Cerebellum (tissue), 4 donors: ENCODE measurements at places on chromosomes 2 and 18.

GRCh38 chr2:141946016-141946415 lies 184.8 kb downstream of the LRP1B start:
- no peak for DNase-seq

- no peak for DNase-seq
These were observed 405.1 kb upstream of the POU3F3 start for GRCh38 chr2:104448661-104449440.

DNA sequence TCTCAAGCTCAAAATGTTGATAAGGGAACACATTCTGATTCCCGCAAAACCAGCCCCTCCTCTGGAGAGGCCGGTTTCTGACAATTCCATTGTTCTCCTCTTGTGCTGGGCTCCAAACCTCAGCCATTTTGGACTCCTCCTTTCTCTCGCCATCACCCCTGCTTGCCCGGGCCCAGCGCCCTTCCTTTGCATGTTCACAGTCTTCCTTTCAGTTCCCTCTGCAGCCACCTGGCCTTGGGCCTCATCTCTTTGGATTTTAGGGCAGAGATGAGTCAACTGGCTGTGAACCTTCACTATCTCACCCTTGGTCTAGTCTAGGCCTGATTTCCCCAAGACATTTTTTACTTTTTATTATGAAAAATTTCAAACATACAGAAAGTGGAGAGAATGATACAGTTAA lies 155.9 kb upstream of the MAP3K20 start:
- no peak for DNase-seq

DNA sequence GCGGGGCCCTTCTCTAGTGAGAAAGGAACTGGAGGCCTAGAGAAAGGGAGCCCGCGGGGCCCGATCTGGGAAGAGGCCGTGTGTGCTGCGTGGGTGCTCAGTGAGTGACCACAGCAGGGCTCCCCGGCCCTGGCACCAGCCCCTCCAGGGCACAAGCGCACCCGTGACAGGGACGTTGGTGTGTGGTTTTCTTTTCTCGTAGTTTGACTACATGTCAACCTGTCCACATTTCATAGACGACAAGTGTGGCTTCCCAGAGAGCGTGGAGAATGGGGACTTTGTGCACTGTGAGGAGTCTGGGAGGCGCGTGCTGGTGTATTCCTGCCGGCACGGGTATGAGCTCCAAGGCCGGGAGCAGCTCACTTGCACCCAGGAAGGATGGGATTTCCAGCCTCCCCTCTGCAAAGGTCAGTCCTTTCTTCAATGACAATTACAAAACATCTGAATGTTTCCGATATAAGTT lies 83.1 kb downstream of the TPO start:
- DNase-seq = no peak

GRCh38 chr2:237016121-237016915 lies 69.4 kb upstream of the COPS8 start:
- no peak for DNase-seq

- no peak for DNase-seq
These were observed 58.1 kb downstream of the PXDN start for GRCh38 chr2:1685957-1686783.

- DNase-seq = no peak
These were observed 116.3 kb downstream of the TTC32 start for GRCh38 chr2:19785447-19785846.

- no peak for DNase-seq
These were observed 17.1 kb upstream of the ATRAID start for GRCh38 chr2:27194538-27195354.

DNA sequence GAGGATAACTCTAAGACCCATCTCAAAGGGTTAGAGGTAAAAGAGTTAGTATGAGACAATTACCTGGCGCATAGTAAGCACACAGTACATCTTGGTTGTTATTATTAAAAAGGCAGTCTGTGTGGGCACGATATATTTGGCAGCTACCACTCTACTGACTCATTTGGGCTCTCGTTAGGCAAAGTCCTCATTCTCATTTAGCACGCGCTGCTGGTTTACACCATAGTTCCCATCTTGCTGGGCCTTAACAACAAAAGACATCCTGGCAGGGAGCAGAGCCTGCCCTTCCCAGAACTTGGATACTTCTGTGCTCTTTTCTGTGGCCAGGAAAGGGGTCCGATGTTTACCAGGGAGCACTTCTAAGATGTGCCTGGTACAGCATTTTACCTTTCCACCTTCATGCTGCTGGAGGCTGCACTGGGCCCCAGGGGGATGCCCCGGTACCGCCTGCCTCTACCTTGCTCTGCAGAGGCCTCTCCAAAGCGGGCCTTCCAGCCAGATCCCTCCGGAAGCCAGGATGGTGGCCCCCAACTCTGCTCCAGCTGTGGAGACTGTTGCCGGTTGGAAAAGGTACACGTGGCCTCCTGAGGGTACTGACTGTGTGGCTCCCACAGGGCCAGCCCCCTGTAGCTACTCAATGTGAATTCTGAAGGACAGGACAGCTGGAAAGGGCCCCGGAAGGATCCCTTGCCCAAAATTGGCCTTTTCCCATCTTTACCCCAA lies 15.0 kb downstream of the GLI2 start:
- DNase-seq = no peak

DNA sequence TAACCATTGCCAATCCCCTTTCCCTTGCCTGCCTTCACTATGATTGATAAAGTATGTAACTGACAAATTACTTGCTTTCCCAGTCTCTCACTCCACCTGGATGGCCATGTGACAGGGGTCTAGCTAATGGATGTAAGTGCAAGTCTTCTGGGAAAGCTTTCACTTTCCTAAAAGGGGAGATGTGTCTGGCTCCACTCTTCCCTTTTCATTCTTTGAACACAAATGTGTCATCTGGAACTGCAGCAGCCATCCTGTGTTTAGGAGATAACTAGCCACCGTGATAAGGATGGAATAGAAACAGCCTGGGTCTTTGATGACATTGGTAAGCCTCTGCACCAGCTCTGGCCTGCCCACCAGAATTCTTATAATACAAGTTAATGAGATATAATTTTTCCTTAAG lies 38.2 kb downstream of the SNRPD1 start:
- no peak for DNase-seq

DNA sequence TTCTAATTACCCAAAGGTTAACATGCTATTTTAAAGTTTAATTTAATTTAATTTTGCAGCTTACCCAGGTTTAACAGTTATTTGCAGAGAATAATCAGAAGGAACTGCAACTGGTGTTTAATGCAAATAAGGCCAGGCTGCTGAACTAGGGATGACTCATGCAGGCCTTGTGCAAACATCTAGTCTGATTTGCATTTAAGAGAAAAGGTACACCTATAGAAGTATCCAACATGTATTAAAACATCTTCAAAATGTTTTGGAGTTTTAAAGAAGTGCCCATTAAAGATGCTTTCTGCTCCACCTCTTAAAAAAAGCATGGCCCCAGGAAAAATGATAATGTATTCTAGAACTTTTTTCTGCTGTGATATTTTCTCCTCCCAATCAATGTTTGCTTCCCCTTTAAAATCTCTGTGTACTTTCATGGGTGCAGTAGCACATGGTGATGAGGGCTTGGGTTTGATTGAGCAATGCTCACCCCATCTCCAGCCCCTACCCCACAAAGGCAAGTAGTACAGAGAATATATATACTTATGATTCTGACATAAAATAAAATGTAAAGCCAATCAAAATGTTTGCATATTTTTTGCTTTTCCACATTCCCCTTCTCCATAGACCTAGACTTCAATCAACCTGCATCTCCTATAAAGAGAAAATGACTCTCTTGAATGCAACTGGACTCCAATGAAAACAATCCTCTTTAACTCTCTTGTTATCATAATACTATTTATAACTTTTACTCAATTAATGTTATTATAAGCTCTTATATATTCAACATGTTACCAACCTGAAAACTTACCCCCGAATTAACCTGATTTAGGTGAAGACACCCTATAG lies 54.1 kb downstream of the ATP8B1 start:
- no peak for DNase-seq

DNA sequence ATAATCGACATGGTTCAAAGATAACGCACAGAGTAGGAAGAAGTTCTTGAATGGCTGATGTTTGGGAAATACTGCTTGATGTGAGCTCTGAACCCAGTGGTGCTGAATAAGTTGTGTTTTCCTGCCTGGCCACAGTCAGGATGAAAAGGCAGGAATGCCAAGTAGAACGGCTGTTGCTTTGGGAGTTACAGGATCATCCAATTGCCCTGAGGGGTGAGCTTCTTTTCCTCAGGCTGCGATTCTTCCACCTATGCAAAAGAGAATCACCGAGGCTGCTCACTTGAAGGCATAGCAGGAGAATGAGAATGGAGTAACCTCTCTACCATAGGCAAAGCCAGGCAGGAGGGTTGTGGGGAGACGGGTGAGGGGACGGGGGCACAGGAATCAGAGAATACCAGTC lies 14.4 kb upstream of the IGFBP2 start:
- DNase-seq = no peak

DNA sequence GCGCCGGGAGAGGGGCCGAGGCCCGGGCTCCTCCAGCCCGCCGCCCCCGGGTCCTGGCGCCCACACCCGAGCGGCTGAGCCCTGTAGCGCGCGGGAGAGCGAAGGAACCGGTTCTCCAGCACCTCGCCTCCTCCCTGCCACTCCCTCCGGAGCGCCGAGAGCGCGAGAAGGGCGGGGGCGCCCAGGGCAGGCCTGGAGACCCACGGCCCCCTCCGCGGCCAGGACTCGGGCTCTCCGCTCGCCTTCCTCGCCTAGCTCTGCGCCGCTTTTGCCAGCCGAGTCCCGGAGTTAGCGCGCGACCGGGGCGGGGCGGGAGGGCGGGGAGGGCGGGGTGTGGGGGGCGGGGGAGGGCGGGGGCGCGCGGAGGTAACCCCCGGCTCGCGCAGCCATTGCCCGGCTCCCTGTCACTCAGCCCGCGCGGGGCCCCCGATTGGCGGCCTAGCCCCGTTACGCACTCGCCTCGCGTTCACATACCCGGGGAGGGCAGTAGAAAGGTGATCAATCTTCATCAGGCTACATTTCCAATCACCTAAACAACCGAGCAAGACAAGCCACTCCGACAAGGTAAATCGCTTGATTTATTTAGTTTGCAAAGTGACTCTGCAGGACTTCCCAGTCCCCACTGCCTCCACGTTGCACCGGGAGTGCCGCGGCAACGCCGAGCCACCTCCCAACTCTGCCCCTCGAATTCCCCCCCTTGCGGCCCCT lies at the start of gene OTX1:
Gene OTX1, plus strand, starts transcription at position 497 of the 708 bp plus-strand sequence. CDS start 2,161 bp downstream, outside the sequence.
- DNase-seq = peak; percentile 33

- no peak for DNase-seq
These were observed 7.4 kb downstream of the KLHL30 start for GRCh38 chr2:238145851-238146250.

GRCh38 chr18:31684279-31685096 lies at the start of gene B4GALT6:
Gene B4GALT6, minus strand, starts transcription at chr18:31684581. Its CDS starts 155 bp downstream, at chr18:31684426.
- DNase-seq = peak; percentile 49

GRCh38 chr18:77969972-77970371 lies 720.3 kb downstream of the GALR1 start:
- DNase-seq = no peak

GRCh38 chr2:202042444-202042843 lies 8.8 kb downstream of the FZD7 start:
- no peak for DNase-seq

DNA sequence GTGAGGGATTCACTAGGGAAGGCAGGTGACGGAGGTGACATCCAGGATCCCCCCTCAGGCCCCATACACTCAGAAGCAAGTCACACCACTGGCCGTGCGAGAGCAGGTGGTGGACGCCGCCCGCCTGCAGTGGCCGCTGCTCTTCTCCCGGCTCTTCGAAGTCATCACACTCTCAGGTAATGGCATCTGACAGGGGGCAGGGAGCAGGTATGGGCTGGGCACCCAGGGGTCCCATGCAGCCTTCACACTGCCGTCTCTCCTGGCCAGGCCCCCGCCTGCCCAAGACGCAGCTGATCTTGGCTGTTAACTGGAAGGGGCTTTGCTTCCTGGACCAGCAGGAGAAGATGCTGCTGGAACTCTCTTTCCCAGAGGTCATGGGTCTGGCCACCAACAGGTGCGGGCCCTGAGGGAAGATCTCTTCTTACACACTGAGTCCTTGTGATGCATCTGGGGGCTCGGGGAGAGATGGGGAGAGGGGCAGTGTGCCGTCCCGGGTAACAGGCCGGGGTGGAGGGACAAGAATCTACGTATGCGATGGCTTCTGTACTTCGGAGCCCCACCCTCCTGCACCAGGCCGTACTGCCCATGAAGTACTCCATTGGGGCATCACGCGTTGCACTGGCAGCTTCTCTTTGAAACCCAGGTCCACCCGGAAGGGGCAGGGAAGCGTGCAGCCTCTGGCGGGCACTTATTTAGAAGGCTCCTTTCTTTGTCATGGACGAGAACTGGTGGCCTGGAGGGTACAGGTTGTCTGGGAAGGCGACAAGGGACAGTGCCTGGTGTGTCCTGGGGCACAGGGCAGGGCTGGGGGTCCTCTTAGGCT lies 18.8 kb upstream of the GPR17 start:
- no peak for DNase-seq

- DNase-seq = no peak
These were observed 408.2 kb upstream of the MYT1L start for GRCh38 chr2:2739231-2739795.

DNA sequence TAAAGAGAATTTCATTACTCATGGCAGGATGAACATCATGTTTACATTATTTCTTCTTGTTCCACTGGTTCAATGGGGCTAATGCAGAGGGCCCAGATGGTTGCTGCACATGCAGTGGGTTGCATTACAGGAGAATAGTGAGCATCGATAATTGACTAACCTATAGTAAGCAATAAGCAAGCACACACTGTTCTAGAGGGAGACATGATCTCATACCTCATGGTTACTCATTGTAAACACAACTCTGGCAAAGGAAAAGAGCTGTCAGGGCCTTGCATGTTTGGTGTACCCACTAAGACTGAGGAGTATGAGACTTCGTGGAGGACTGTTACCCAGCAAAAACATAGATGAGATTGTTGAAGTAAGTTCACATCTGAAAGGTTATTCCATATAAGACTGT lies 885.6 kb upstream of the VRK2 start:
- no peak for DNase-seq

GRCh38 chr2:237429753-237430152 lies 15.8 kb upstream of the COL6A3 start:
- DNase-seq = no peak

DNA sequence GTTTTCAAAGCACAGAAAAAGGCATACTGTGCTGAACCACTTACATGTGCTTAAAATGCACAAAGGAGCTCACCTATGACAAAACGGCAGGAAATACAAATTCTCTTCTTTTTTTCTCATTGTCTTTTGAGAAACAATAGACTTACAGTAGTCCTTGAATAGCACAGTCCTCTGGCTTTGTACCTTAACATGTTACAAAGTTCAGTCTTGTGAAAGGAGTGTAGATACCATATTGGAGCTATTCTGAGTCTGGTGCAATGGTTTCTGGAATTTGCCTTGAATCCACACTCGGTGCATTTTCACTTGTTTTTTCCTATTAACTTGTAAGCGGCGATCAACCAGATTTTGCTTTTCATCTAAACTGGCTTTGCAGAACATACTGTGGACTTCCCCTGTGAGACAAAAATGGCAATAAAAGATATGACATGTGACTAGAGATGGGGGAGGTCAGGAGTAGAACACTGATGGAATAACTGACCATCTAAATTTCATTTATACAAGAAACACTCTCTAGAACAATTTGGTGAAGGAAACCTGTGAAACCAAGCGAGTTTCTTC lies 109.7 kb downstream of the METTL8 start:
- DNase-seq = no peak

GRCh38 chr2:73935641-73936040 lies 9.0 kb downstream of the DGUOK start:
- no peak for DNase-seq
